Fibroblast of gingiva (primary cell): ENCODE measurements at places on chromosomes 5 and 9.

- no peak for DNase-seq
These were observed 26.4 kb downstream of the NKD2 start for GRCh38 chr5:1034986-1035385.

DNA sequence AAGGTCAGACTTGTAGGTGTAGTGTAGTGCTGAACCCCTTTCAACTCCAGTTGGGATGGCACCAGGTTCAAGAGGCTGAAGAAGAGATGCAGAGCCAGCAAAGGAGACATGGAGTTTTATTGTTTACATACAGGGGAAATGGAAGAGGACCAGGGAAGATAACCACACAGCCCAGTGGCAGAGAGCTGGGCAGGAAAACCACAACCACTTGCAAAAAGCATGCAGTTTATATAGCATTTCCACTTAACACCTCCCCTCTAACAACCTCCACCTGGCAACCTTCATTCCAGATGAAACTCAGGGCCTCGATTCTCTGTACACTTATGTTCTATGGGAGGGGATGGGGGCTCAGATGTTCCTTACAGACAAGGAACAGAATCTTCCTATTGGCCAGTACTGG, 56.9 kb downstream of the SNX24 start:
- no peak for DNase-seq

DNA sequence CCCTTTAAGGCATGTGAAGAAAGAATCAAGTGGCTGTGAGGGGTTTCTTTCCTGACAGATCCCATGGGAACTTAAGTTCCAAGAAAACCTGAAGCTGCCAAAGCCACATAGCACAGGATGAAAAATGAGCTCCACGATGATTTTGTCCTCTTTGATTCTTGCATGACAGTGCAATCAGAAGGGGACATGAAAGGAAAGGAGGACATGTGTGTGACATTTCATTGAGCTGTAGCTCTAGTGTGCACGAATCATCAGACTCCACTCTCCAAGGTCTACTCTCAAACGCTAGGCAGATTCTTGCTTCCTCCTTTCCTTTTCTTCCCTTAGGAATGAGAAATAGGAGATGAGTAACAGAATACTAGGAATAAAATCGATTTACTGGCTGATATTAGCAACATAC, 142.0 kb downstream of the ZNF608 start:
- no peak for DNase-seq

DNA sequence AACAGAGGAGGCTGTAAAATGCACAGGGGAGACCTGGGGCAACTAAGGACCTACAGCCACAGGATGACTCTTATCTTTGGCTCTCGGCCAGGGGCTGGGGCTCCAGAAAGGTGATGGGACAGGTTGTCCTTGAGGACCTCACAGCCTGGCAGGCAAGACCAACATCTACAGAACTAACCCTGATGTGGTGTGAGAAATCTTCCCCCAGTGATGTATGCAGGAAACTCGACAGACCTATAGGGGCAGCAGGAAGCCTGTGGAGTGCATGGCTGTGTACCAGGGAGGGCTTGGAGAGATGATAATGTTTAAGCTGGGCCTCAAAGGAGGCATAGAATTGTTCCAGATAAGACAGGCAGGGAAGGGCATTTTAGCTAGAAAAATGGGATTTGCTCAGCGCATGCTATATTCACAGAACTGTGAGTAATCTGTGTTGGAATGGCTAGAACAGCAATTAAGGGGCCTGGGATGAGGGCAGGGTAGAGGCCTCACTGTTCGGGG, 68.5 kb upstream of the SLC25A51 start:
- no peak for DNase-seq

- no peak for DNase-seq
These were observed 7.6 kb upstream of the F2RL1 start for GRCh38 chr5:76811214-76811613.

- DNase-seq, result peak; percentile 54
These were observed 28.7 kb upstream of the C5orf46 start for GRCh38 chr5:147935032-147935431.

- DNase-seq, result no peak
These were observed 9.5 kb downstream of the LPCAT1 start for GRCh38 chr5:1514027-1514818.

DNA sequence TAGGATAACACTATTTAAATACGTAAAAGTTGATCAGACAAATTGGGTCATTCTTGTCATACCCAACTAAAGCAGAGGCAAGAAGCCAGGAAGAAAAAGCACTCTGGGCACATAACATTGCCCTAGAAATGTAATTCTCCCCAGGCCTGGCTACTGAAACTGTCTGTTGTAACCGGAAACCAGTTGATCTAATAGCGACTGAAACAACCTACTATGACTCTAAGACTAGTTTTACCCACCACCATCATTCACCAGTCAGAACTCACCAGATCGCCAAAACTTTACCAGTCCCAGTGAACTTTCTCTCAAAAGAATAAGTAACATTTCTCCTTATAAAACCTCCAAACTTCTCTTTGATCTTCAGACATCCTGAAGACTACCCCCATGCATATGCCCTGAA, 99.3 kb upstream of the WWC1 start:
- DNase-seq, result no peak

- no peak for DNase-seq
These were observed 50.6 kb downstream of the MRPS27 start for GRCh38 chr5:72269411-72269780.

DNA sequence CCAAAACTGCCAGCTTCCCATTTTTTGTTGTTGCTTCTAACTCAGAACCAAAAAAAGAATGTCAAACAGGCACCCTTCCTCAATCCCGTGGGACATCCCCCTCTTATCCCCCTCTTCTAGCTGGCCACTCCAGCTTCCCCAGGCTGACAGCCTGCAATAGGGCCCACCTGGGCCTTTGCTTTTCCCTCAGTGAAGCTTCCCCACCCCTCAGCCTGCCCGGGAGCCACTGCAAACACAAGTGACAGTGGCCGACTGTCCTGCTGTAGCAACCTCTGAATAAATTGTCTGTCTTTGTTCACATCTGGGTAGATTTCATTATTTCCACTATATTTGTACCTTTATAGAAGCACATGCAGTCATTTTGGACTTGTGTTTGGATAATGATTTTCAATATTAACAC, 245.3 kb downstream of the GADD45G start:
- no peak for DNase-seq

- peak; percentile 88 for DNase-seq
These were observed 107.6 kb downstream of the LURAP1L start for GRCh38 chr9:12882430-12882829.

DNA sequence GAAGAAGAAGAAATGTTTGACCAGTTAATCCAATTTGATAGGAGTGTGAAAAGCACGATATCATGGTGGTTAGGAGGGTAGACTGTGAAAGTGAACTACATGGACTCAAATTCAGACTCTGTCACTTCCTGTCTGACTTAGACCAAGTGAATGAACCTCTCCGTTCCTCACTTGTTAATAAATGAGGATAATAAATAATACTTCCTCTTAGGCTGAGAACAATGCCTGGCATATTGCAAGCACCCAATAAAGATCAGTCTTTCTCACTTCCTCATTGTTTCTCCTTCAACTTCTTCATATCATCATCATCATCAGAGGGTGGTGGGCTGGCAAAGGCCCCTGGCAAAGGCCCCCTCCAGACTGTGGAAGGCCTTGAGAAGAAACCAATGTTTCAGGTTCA, 148.7 kb downstream of the CDK5RAP2 start:
- no peak for DNase-seq

DNA sequence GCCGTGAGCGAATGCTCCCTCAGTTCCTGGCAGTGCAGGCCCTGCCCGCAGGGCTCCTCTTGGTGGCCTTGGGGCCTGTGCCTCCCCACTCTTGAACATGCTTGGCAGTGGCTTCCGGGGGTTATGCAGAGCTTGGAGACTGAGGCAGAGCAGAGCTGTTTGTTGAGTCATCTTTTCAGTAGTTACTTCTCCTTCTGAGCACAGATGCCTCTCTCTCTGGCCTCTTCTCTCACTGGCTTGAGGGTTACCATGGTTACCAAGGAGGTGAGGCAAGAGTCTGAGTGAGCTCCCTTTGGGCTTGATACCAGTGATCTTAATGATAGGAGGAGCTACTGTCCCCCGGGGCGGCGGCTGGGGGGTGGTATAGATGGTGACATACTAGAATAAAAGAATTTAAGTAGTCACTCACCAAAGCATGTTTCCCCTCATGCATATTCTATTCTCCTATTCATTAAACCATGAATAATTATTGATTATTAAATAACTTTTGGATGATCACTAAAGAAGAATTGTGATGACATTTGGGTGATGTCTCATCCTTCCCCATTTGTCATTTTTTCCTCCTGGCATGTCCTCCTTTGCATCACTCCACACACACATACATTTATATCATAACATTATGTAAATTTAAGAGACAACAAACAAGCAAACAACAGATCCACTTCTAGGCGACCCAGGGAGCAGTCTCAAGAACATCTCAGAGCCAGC, 111.1 kb downstream of the ARHGAP26 start:
- DNase-seq, result peak; percentile 75

DNA sequence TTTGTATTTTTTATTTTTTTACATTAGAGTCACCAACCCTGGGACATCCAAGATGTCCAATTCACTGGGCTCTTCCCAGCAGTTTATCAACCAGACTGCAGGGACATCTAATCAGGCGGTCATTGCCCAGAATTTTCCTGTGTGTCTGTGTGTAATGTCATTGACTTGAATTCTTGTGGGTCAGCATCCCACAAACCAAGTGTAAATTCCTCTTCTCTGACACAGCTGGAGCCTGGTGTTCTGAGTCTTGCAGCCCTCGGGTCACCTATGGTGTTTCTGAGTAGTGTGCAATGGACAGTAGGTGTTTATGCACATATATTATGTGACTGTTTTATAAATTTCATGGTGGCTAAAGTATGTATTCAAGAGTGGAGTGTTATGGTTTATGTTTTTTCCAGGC, 815.7 kb downstream of the SEMA5A start:
- DNase-seq, result peak; percentile 22

DNA sequence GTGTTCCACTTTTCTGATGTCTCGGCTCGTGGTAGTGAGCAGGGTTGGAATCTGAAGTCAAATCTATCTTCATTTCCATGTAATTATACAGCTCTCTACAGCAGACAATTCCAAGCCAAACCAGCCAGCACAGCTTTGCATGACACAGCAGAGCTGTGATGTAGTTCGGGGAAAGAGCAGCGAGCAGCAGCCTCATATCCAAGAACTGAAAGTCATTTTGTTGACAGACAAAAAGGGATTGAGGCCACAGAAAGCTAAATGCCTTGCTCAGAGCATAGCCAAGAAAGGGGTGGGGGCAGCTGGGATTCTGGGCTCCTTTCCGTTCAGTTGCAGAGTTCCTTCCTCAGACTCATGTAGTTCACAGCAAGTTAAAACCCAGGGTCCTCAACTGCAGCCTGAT, 32.1 kb downstream of the LCP2 start:
- peak; percentile 11 for DNase-seq

GRCh38 chr5:139670369-139671095, 22.4 kb downstream of the CXXC5 start:
- DNase-seq, result no peak

- no peak for DNase-seq
These were observed 82.9 kb downstream of the ADGRV1 start for GRCh38 chr5:90641528-90641927.

DNA sequence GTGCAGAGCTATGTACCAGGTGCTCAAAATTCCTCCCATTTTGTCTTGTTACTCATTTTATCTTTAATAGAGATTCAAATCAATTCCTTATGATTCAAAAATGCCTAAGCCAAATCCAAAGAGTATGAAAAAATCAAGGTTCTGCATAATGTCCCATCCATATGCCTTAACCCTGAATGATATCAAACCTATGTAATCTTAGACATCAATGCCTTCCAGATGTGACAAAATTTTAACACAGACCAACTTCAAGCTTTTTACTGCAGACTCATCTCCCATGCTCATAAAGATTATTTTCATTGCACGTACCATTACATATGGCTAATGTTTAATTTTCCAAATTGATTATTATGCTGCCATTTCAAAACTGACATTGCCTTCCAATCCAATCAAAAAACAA, 122.4 kb downstream of the NFIB start:
- no peak for DNase-seq

DNA sequence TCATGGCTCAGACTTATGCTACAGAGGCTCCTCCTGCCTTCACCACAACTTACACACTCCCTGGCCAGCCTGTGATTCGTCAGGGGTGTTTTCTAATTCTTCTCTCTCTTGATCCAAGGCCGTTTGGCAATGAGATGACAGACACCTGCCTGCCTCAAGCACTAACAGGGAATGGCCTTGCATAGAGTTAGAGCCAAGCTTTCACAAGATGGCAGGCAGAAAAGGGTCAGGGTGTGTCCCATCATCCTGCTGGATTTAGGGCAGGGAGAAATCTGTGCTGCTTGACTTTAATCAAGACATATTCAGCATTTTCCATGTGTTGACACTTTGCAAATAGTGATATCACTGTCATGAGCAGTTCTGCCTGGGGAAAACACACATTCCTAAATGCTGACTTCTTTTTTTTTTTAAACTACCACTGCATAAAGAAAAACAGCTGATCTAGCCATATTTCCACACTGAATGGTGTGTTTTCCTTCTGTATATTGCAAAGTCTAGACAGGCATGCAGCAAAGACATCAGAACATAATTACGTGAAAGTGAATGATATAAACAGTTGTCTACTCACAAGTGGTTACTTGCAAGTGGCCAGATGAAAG, 95.0 kb upstream of the SLC25A48 start:
- DNase-seq, result no peak
